ENCODE measurements at places on chromosomes 2 and 18.

GRCh38 chr2:232282508-232283055, 96.0 kb upstream of the ALPP start:
- no peak for DNase-seq

DNA sequence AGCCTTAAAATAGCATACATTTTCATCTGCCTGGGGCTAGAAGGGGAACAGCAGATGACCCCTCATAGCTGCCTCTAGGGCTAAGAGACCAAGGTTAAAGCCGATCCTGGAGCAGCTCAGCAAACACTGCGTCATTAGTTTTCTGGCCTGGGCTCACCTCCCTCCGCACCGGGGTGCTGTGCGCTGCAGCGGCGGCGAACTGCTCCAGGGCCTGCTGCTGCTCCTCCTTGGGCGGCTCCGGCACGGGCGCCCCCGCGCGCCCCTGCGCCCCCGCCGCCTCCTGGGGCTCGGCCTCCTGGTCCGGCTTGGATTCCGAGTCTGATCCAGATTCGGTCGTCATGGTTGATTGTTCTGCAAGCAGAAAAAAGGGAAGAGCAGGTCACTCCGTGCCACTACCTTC, 55.0 kb downstream of the EPB41L3 start:
- DNase-seq, result no peak

- DNase-seq, result peak; percentile 33
Measured at GRCh38 chr2:39124746-39125057, 3.9 kb upstream of the SOS1 start.

GRCh38 chr2:42954227-42954962, 162.0 kb upstream of the HAAO start:
- no peak for DNase-seq

GRCh38 chr2:26976237-26976636, 5.8 kb downstream of the MAPRE3 start:
- no peak for DNase-seq

- no peak for DNase-seq
Measured at GRCh38 chr2:134459706-134460406, 206.0 kb downstream of the MGAT5 start.

GRCh38 chr18:33761363-33761762, 183.3 kb downstream of the ASXL3 start:
- no peak for DNase-seq

GRCh38 chr2:13877571-13877970, 754.9 kb upstream of the LRATD1 start:
- DNase-seq, result no peak

- no peak for DNase-seq
Measured at GRCh38 chr2:218722419-218722818, 11.8 kb downstream of the TTLL4 start.

GRCh38 chr2:122191331-122191730, 435.9 kb downstream of the TSN start:
- no peak for DNase-seq

GRCh38 chr2:234078129-234078528, 27.6 kb downstream of the SPP2 start:
- DNase-seq, result no peak

DNA sequence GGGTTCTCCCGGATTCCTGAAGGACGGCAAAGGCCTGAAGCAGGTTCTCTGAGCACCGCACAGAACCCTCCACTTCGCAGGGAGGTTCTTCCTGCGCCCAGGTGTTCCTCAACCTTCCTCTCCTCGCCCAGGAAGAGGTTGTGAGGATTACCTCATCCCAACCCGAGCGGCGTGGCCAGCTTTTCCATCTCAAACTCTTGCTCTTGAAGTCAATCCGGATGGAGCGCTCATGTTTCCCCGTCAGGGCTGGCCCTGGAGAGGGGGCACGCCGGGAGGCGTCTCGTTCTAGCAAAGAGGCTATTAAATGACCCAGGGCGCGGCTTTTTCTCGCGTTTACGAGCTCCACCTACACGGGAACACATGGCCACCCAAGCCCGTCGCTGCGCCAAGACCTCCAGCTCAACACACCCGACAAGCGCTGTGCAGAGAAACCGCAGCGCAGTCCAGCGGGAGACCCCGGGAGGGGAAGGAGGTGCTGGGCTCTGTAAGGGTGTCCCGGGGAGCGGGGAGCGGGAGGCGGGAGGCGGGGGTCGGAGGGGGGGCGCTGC, 540 bp upstream of the RAB10 start:
- DNase-seq, result no peak

DNA sequence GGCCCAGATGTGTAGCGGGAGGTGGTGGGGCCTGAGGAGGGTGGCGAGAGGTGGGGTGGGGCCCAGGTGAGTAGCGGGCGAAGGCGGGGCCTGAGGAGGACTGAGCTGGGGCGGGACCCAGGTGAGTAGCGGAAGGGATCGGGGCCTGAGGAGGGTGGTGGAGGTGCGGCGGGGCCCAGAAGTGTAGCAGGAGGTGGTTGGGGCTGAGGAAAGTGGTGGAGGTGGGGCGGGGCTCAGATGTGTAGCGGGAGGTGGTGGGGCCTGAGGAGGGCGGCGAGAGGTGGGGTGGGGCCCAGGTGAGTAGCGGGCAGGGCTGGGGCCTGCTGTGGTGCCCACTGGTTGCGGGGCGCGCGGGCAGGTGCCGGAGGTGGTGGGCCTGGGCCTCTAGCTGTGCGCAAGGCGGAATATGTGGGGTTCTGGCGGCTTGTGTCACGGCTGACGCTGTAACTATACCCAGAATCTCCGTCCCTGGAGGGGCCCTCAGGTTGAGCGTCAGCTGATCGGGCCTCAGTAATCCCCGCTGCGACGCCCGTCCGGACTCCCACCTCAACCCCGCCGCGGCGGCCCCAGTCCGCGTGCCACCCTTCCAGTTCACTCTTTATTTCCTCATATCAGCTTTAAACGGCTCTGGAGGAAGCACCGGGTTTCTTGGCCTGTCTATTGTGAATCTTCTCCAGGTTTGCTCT, 866 bp upstream of the SF3B6 start:
- no peak for DNase-seq

DNA sequence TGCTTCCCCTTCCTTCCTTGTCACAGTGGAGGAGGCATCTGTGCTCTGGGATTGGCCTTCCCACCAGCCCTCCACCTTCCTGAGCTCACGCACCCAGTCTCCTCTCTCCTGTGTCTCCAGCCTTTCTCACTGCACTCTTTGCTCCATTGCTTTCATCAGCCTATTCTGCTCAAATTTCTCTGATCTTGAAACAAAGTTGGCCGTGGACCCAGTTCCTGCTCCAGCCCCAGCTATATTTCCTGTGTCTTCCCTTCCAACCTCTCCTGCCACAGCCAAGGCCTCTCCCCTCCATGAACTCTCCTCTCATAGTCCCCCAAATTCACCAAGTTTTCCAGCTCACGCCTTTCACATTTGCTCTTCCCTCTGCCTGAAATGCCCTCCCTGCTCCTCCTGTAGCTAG, 226.6 kb upstream of the AGAP1 start:
- no peak for DNase-seq

GRCh38 chr2:45178854-45179253, 169.6 kb upstream of the SIX2 start:
- DNase-seq, result no peak

- DNase-seq, result no peak
Measured at GRCh38 chr2:237053066-237053465, 32.6 kb upstream of the COPS8 start.

Data from stimulated activated CD4-positive, alpha-beta T cell treated with anti-CD3 and anti-CD28 coated beads, Interleukin-15, amount 100 ng/mL, for 24 hours (primary cell).